ENCODE measurements at places on chromosomes 4 and X.
A peak's percentile ranks its signal among the peaks of the same experiment; 100 is the strongest.

DNA sequence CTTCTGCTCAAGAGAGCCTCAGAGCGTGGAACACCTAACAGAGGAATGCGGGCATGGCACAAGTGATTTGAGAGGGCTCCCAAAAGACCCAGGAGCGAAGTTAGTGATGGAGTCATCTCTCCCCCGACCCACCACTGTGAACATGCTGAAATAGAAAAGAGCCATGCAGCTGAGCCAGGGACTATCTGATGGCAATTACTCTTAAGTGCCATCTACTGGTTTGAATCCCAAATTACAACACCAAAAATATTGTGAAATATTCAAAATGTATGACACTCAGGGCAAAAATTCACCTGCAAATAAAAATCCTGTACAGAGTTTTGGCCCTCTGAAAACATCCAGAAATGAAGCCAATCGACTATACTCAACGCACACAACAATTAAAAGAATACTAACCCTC, 2038.9 kb upstream of the ADGRL3 start:
- no peak for DNase-seq

DNA sequence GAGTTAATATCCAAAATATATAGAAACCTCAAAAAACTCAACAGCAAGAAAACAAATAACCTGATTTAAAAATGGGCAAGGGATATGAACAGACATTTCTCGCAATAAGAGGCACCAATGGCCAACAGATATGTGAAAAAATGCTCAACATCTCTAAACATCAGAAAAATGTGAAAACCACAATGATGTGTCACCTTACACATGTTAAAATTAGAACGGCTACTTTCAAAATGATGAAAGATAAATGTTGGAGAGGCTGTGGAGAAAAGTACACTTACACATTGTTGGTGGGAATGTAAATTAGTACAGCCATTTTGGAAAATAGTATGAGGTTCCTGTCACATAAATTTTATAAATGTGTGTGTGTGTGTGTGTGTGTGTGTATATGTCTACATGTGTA, 731.3 kb downstream of the DMD start:
- no peak for DNase-seq

GRCh38 chrX:22063284-22063683, 31.2 kb downstream of the PHEX start:
- DNase-seq = no peak

DNA sequence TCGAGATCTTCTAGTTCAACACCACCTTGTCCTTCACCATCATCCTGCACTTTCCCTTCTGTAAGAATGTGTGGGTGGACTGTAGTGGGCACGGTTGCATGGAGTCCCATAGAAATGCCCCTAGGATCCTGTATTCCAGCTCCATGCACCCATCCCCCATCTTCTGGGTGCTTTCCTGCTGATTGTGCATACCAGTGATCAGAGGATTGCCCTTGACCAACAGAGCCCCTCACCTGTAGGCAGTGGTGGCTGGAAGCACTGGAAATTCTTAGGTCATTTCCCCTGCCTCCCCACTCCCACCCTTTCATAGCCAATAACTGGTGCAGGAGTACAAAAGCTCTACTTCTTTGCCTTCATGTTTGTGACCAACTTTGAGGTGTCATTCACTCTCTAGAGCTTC, 213.4 kb upstream of the ARSJ start:
- no peak for DNase-seq

DNA sequence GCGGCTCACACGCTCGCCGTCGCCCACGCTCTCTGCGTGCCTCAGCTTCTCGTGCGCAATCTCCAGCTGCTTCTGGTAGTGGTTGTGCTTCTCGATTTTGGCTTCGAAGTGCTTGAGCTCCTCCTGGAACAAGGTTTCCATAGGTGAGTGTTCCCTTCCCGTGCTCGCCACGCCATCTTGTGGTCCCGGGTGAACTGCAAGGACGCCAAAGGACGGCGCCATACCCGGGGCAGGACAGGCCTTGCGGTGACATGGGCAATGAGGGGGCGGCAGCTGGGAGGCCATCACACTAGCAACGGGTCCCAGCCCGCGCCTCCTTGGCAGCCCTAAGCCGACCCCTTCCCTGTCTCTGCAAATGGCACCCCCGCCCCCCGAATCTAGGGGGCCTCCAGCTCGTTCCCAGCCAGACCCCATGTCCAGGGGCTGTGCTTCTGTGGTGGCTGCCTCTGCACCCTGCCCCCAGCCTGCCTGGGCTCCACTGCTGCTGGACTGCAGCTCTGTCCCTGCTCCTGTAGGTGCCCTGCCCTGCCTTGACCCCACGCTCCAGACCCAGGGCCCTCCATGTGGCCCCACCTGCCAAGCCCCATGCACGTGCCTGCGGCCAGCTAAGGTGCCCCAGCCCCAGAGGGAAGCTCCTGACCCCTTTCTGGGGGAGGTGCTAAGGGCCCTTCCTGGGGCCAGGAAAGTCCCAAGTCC, 17.3 kb downstream of the LRPAP1 start:
- no peak for DNase-seq

DNA sequence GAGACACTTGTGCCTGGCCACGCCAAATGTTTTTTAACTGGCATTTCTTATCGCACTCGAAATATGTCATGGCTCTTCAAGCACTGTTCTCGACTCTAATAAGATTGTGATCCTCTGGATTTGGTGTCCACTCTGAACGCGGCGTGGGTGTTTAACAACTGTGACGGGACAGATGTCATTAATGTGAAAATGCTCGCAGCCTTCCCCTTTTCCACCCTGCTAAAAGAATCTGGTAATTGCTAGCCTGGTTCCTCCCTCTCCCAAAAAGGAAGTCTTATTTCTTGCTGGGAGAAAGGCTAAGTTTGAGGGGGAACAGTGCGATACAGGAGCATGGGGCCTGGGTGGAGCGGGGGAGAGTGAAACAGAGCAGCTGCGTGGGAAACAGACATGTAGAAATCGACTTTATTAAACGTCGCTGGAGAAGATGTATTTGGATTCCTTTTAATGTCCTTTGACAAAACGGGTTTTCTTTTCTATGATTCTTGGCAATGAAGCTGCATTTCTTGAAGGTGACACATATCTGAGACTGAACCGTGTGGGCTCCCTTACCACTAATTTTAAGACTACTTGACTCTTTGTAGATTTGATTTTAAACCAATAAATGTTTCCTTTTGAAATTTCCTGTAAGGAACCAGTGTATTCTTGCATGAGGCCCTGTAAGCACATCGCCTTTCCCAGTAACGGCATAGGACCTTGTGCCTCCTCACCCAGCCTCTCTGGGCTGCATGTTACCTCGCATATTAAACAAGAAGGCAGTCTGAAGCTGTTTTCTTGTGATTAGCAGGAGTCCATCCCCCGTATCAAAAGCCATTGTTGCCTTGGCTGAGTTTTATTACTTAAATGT, 17.8 kb downstream of the TBC1D1 start:
- no peak for DNase-seq

GRCh38 chrX:68669871-68670270, 22.4 kb downstream of the STARD8 start:
- no peak for DNase-seq

DNA sequence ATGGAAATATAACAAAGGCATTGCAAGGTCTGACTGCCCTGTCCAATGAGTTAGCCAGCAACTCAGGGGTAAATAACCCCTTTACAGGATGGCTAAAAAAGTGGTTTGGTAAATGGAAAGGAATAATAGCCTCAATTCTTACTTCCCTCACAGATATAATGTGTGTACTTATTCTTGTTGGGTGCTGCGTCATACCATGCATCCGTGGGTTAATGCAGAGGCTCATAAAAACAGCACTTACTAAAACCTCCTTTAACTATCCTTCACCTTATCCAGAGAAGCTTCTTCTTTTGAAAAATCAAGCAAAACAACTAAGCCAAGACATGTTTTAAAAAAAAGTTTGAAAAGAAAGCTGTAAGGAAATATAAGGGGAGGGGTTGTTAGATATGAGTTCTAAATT, 301.0 kb downstream of the PAPSS1 start:
- no peak for DNase-seq

DNA sequence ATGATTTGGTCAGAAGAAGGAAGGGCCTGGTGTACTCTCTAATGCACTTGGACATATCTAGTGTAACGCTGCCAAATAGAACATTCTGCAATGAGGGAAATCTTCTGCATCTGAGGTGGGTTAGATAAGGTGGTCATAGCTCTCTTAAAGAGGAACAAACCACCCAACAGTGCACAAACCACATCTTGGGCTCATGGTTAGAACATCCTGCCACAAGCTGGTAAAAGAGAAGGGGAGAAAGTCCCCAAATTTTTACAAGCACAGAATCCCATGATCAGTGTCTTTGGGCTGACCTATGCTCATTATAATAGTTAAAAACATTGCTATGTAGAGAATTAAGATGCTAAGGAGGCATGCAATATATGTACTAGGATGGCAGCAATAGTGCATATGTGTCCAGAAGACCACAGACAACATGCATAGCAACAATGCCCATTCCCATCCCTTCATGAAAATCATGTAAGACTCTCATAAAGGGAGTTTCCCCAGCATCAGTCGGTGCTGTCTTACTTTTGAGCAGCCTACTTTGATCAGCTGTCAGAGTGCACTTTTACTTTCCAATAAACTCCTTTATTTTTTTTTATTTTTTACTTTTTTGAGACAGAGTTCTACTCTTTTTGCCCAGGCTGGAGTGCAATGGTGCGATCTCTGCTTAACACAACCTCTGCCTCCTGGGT, 99.7 kb upstream of the SLC7A11 start:
- no peak for DNase-seq

GRCh38 chrX:14032406-14032805, 2.7 kb upstream of the GEMIN8 start:
- DNase-seq = peak; percentile 20

DNA sequence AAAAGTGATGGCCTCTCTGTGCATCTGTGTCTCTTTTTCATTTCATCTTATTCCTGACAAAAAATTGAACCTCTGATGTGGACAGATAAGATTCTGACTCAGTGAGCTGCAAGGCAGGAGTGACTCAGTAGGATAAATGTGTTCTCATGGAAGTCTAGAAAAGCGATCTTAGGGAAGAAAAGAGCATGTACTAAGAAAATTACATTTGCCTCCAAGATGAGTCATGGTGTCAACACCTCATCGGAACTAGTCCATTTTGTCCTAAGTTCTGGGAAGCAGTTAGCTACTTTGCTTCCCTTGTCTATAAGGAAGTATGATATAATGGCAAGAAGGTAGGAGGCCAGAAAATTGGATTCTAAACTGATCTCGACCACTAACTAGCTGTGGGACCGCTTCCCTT, 83.5 kb upstream of the AFF2 start:
- no peak for DNase-seq

DNA sequence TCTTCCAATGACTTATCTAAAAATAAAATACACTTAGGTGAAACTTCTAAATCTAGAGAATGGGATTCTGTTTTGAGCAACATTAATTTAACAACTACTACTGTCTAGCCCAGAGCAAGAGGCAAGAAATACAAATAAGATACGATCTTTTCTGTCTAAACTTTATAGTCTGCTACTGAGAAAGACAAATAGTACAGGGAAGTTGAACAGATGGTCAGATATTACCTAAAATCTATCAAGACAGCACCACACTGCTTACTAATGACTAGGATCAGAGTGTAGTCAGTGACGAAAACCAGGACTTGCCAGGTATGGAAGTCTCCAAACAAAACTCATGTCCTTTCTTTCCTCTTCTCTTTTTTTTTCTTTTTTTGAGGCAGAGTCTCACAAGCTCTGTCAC, 7.1 kb downstream of the FAM13A start:
- DNase-seq = no peak

DNA sequence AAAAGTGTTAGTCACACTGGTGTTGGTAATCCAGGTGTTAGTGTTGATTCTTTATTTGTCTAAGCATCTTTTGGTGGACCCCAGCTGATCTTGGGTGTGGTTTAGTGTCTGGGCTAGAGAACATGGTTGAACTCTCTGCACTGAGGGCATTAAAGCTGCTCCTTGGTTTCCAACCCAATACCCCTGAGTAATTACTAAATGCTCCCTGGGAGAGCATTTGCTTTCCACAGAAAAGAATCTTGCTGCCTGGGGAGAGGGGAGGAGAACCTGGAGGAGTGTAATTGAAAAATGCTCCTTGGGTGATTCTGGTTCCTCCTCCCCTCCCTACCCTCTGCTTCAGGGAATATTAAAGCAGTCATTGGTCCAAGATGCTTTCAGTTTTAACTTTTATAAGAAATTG, 3.1 kb downstream of the GUCY1B1 start:
- DNase-seq = no peak

DNA sequence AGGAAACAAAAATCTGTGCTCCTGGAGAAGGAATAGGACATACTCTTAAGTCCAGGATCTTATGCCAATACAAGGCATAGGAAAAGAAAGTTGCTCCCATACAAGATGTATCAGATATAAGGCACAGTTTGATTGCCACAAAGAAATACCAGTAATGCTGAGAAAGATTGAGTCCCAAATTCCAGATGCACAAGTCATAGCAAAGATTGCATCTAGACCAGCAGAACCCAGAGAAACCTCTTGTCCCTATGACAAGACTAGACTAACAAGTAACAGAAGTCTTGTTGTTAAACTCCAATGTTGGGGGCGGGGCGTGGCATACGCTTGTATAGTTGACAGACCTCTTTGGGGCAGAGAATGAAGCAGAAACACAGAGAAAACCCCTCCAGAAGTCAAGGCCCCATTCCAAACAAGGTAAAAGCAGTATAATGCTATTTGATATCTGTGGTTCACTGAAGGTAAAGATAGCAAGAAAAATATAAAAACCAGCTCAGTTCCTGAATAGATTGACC, 671.5 kb upstream of the GRIA3 start:
- DNase-seq = no peak

GRCh38 chr4:7852568-7853185, 87.0 kb downstream of the AFAP1 start:
- DNase-seq = no peak

DNA sequence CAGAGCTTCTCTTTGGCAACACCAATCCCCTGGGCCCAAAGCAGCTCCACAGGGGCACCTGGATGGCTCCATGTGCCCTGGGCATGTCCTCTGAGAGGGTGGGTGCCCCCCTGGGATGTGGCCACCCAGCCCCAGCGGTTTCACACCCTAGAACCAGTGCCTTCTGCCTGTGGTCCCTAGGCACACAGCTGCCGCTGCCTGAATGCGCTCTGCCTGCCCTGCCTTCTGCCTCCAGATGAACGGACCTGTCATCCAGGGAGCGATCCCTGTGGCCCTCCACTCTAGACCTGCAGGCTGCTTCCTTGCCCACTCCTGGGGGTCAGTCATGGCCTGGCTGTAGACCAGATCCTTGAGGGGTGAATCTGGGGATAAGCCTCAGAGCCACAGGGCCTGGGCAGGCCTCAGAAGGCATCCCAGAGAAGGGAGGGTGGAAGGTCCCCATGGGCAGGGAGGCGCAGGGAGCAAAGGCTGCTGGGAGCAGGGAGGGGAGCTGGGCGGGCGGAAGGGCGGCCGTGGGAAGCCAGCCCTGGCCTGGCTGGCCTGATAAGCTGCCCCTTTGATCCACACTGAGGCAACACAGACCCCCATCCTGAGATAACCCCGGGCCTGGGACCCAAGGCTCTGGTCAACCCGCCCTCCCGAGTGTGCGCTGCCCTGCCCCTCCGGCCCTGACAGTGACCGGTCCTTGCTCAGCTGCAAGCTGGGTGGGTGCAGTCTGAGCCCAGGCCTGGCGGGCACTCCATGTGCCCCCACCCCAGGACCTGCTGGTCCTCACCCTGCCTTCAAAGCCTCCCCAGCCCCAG, 8.1 kb upstream of the FGFR3 start:
- DNase-seq = no peak

Measured in activated CD4-positive, alpha-beta T cell treated with anti-CD3 and anti-CD28 coated beads for 1 hour (primary cell).